T1000 (cell line): ENCODE measurements at places on chromosomes 2 and 18.
A peak's percentile ranks its signal among the peaks of the same experiment; 100 is the strongest.

GRCh38 chr2:43701111-43701510 lies 24.9 kb upstream of the C1GALT1C1L start:
- DNase-seq, result no peak

GRCh38 chr2:172106108-172106961 lies 3.6 kb upstream of the DLX2 start:
- DNase-seq, result no peak

DNA sequence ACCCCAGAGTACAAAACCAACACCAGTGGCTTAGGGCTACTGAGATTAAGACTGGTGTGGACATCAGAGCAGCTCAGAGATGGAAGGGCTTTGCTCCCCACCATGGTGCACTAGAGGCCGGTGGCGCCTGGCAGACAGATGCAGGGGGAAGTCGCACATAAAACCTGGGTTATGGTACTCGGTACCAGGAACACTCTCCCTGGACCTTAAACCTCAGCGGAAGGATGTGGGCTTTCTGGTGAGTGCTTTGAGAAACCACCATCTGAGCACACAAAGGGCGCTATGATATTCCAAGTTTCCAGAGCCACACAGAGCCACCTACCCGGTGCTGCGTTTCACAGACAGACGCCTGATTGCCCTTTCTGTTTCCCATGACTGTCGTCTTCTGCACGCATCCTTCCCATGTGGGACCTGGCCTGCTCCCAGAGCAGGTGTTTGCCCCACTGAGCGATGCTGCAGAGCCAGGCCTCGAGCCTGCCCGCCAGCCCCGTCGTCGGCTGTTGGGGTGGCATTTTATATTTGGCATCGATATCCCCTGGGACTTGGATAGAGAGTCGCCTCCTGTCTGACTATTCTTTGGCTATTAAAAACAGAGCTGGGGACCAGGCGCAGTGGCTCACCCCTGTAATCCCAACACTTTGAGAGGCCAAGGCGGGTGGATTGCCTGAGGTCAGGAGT lies 89.5 kb upstream of the ODC1 start:
- DNase-seq, result no peak

GRCh38 chr2:121235542-121235941 lies 49.5 kb downstream of the TFCP2L1 start:
- DNase-seq, result no peak

- no peak for DNase-seq
Measured at GRCh38 chr2:77310416-77310815, 211.8 kb downstream of the LRRTM4 start.

DNA sequence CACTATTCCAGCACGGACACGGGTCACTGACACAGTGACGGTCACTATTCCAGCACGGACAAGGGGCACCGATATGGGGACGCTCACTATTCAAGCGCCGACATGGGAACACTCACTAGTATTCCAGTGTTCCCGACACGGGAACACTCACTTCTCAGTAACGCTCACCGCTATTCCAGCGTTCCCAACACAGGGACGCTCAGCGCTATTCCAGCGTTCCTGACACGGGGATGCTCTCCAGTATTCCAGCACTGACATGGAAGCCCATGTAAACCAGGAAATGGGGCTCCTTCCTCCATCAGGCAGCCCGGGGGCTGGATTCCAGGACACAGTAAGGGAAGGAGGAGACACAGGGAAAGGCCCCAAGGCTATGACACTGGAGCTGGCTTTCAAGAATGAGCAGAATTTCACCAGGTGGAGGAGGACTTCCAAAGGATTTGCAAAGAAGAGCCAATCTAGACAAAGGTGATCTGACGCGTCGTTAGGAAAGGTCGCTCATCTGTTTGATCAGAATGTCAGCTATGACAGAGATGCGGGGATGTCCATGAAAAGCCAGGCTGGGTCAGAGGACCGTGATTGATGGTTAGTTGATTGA lies 196.1 kb downstream of the EIPR1 start:
- DNase-seq, result no peak

DNA sequence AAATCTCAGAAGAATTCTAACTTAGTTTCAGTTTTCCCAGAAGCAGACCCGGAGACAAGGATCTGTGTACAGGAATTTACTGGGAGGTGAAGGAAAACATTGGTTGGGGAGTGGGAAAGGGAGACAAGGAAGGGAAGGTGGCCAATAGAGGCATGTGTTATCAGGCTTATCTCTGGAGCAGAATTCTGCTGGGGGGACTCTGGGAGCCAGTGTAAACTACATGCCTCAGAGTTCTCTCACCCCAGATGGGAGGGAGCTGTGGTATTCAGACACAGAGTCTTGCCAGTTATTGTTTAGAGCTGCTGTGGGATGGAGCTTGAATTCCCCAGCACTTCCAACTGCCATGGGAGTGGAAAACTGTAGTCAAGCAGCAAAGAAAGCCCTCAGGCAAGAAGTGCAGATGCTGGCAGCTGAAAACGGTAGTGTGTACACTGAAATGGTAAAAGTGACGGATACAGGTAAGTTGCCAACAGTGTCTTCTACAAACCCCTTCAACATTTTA lies 19.0 kb downstream of the DNPEP start:
- no peak for DNase-seq

GRCh38 chr2:182435754-182436153 lies 8.9 kb upstream of the PDE1A start:
- DNase-seq, result no peak

- no peak for DNase-seq
Measured at GRCh38 chr2:9818097-9818496, 25.2 kb upstream of the TAF1B start.

DNA sequence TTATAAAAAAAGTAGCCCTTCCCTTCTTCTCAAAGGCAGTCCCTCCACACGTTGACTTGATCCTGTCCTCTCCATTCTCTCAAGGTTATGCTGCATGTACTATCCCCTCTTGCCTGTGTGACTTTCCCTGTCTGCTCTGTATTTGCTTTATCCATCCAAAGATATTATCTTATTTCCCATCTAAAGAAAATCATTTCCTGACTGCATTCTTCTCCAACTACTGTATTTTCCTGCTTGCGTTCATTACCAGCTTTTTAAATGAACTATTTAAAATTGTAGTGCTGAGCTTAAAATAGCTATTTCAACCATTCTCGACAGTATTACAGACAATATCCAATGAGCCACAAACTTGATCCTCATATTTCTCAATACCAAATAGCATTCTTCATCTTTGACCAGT lies 716.0 kb upstream of the REG3G start:
- DNase-seq, result no peak

GRCh38 chr18:68472701-68473295 lies 242.1 kb downstream of the TMX3 start:
- no peak for DNase-seq

GRCh38 chr2:67046591-67046990 lies 350.5 kb upstream of the ETAA1 start:
- no peak for DNase-seq

DNA sequence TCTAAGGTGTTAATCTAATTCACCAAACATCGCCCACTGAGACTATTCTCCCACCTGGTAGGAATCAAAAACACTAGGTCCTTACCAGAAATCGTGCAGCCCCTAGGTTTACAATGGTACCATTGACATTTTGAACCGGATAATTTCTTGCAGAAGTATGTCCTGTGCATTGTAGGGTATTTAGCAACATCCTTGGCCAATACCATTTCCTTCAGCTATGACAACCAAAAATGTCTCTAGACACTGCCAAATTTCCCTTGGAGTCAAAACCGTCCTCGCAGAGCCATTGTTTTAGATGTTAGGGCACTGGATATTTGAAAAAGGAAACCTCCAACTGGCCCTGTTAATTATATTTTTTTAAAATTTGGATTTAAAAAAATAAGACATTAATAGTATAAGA lies 3.8 kb downstream of the VPS54 start:
- DNase-seq, result no peak

- no peak for DNase-seq
Measured at GRCh38 chr2:68365087-68365486, at the start of gene PLEK. PLEK (plus strand) TSS chr2:68365282; CDS start chr2:68365352, 70 bp downstream.

GRCh38 chr2:209688385-209688784 lies 83.2 kb upstream of the UNC80 start:
- no peak for DNase-seq

GRCh38 chr2:122960759-122961641 lies 1064.1 kb upstream of the CNTNAP5 start:
- peak; percentile 7 for DNase-seq

DNA sequence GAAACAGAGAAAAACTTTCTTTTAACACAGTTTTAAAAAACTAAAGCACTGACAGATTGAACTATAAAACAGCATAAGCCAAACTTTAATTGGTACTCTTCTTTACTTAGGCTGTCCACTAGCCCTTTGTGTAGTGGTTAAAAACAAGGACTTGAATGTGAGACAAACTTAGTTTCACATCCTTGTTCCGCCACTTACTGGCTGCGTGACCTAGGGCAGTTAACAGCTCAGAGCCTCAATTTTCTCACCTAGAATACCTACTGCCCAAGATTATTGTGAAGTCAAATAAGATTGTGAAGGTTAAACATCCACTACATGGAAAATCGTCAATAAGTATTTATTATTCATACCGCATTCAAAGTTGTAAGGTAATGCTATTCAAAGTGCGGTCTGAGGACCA lies 2.0 kb downstream of the WDR35 start:
- no peak for DNase-seq

GRCh38 chr2:174522553-174522952 lies 35.7 kb upstream of the GPR155 start:
- DNase-seq, result no peak

- DNase-seq, result no peak
Measured at GRCh38 chr18:58593938-58594337, 35.0 kb downstream of the ALPK2 start.

GRCh38 chr2:3236300-3237045 lies 141.1 kb downstream of the EIPR1 start:
- no peak for DNase-seq

GRCh38 chr2:179478771-179479170 lies 214.1 kb upstream of the SESTD1 start:
- DNase-seq, result no peak

- DNase-seq, result peak; percentile 6
Measured at GRCh38 chr2:158034198-158034866, 67.3 kb upstream of the UPP2 start.

DNA sequence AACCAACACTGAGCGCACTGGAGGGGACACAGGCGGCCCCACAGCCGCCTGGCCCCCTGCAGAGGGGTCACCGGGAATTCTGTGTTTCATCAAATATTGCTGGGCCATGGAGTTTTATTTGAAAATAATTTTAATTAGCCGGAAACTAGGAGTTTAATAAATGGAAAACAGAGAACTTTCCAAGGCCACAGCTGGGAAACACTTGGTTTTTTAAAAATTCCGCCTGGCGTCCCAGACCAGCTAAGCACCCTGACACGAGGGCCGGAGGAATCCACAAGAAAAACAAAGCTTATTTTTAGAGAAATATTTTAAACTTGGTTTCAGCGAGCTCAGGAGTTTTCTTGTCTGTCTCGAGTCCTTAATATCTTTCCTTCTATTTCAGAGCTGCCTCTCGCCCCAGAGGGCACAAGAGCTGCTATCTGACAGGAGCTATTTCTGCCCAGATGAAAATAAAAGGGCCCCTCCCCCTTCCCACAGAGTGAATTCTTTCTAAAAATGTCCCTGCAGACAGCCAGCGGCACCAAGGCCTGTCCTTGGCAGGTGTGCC lies 8.2 kb downstream of the ZFP36L2 start:
- DNase-seq, result no peak

DNA sequence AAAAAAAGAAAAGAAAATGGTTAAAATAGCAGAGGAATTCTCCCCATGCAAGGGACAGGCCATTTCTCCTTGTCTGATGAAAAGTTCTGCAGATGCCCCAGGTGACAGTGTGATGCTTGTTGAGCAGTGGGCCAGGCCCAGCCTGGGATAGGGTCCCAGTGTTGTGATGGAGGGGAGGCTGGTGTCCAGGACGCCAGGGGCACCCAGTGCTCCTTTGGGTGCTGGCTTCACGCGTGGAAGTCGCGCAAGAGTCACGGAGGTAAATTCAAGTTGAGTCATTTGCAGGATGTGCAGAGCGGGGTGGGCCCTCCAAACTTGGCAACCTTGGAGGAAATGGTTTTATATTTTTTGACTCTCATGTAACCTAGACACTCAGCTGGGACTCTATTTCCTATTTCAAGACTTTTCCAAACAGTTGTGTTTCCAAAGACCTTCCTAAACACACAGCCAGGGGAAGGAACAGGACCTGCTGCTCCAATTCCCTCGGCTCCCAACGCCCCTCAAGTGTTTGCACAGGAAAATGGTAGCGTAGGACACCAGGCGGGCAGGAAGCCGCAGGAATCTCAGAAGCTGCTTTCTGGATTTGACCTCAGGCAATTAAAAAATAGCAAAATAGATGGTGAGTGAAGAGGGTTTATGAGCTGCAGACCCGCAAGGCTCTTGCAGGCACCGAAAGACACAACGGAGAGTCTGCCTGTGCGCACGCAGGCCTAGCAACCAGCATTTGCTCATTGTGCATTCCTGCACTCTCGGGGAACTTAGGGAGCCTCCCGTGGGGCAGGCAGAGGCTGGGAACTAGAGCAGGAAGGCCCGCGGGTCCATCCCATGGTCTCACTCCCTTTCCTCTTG lies 107.1 kb upstream of the ODC1 start:
- no peak for DNase-seq

DNA sequence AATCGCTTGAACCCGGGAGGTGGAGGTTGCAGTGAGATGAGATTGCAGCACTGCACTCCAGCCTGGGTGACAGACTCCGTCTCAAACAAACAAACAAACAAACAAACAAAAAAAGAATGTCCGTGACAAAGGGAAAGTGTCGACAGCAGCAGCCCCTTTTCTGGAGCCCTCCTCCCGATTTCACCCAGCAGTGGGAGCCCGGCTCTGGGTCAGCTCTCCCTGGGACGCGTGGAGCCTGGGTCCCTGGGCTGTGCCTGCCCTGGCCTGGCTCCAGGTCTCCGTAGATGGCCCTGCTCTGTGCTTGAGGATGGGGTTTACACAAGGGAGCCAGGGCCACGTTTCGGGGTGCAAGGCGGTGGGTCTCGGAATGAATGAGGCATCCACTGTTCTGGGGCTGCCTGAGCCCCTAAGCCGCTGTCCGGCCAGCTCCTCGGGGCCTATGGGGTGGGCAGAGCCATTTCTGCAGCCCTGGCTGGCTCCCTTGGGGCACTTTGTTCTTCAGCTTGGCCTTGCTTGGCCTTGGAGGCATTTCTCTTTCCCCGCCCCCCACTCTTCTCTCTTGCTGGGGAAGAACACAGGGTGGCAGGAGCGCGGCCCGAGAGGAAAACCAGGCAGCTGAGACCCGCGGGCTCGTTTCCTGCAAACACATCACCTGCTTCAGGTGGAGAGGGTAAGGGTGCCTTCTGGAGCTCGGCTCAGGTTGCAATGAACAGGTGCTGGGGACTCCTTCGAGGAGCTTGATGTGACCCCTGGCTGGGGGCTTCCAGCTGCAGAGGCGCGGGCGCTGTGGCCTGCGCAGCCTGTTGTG lies 29.1 kb downstream of the RTP5 start:
- DNase-seq, result no peak

DNA sequence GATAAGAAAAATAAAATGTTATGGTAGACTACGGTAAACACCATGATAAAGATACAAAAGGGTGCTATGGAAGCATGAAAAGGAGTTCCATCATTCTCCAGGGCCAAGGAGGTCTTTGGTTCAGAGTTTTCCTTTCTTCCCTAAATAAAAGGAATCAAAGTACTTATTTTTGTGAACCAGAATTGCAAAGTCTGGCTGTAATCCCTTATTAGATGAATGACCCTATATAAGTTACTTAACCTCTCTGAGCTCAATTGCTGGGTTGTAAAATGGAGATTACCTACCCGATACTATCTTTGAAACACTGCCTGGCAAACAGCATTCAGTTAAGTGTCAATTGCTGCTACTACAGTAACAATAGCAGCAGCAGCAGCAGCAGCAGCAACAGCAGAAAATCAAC lies 90.0 kb downstream of the C2orf74 start:
- DNase-seq, result no peak

- no peak for DNase-seq
Measured at GRCh38 chr2:112733871-112734270, 13.1 kb downstream of the NT5DC4 start.

- DNase-seq, result no peak
Measured at GRCh38 chr2:201128933-201129505, 13.1 kb downstream of the CFLAR start.
